Activated naive CD8-positive, alpha-beta T cell treated with anti-CD3 and anti-CD28 coated beads for 36 hours (primary cell): ENCODE measurements at places on chromosomes 1 and 21. TPM values are rescaled to one million over a fixed set of nuclear protein-coding genes. Genes with fewer than 3 reads are reported as not detected.

- H3K27ac ChIP-seq: peak overlapping the region; percentile 34
- H3K27me3 ChIP-seq: no peaks in the 10 kb centered on the region
- H3K4me3 ChIP-seq: no peak overlapping the region
- peaks cover 49% of the 10 kb centered on the region for H3K4me1 ChIP-seq
- H3K36me3 ChIP-seq: no peaks in the 10 kb centered on the region
- no peak for DNase-seq
Observed at GRCh38 chr1:230169454-230170152, 102.6 kb downstream of the GALNT2 start.

GRCh38 chr1:109923131-109923945 lies 12.7 kb downstream of the CSF1 start:
- no peak for DNase-seq
- H3K4me3 ChIP-seq: no peak overlapping the region
- H3K36me3 ChIP-seq: peaks cover 66% of the 10 kb centered on the region
- no peak overlapping the region for H3K27ac ChIP-seq
- H3K27me3 ChIP-seq: no peaks in the 10 kb centered on the region
- no peaks in the 10 kb centered on the region for H3K4me1 ChIP-seq

The S100A10 gene
- total RNA-seq: 235 TPM

DNA sequence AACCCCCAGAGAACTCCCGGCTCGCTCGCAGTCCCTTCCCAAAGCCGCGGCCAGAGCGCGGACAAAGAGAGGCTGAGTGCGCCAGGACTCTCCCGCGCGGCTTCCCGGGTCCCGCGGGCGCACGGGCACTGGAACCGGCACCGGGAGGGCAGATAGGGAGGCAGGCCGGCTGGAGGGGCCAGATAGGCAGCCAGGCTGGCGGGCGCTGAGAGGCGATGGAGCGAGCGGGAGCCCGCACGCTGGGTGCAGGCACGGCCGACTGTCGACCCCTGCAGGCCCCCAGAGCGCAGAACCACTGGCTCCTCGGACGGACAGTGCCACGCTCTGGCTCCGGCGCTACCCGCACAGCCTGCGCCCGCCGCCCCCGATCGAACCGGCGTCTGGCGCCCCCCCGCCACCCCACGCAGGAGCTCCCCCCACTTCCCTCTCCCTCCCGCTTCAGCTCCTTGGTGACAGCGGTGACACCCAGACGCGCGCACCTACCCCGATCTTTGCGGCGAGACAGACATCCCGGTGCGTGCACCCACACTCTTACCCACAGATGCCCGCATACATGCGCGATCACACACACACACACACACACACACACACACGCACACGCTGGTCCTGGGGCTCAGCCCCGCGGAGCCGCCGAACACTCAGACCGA lies 534 bp downstream of the SLC6A9 start:
- peak overlapping the region; percentile 87 for H3K4me3 ChIP-seq
- H3K36me3 ChIP-seq: peaks cover 8% of the 10 kb centered on the region
- peak; percentile 64 for DNase-seq
- H3K27me3 ChIP-seq: no peaks in the 10 kb centered on the region
